Endothelial cell of umbilical vein (primary cell): ENCODE measurements at places on chromosomes 16 and 17.

DNA sequence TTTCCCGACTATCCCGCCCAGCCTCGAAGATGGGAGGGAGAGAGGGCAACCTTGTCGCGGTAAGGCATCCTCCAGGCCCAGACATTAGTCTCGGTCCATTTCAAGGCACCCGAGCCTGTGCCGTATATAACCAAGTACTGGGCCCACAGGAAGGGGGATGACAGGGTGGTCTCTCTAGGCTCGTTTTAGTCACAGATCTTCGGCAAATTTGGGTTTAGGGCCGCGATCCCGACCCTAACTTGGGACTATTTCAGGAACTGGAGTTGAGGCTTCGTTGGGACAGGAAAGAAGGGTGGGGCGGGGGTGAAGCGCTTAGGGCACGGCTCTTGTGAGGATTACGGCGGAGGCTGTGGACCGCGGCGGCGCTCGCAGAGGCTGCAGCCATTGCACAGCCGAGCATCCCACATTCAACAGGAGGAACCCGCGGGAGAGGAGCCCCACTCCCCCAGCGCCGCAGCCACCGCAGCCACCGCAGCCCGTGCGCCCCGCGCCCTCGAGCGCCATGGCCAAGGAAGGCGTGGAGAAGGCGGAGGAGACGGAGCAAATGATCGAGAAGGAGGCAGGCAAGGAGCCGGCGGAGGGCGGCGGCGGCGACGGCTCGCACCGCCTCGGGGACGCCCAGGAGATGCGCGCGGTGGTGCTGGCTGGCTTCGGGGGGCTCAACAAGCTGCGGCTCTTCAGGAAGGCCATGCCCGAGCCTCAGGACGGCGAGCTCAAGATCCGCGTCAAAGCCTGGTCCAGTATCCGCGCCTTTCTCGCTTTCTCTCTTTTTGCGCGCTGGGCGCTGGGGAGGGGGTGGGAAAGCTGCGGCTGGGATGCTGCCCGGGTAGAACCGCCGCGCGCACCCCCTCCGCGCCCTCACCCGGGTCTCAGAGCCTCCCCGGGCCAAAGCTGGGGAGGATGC lies at the start of gene VAT1L:
Gene VAT1L (plus strand): TSS at position 384 of the 904 bp plus-strand sequence. CDS start 119 bp downstream, at position 503.
- peak; percentile 54 for DNase-seq

- no peak for DNase-seq
Observed at GRCh38 chr17:33603789-33604188, 310.7 kb upstream of the ASIC2 start.

DNA sequence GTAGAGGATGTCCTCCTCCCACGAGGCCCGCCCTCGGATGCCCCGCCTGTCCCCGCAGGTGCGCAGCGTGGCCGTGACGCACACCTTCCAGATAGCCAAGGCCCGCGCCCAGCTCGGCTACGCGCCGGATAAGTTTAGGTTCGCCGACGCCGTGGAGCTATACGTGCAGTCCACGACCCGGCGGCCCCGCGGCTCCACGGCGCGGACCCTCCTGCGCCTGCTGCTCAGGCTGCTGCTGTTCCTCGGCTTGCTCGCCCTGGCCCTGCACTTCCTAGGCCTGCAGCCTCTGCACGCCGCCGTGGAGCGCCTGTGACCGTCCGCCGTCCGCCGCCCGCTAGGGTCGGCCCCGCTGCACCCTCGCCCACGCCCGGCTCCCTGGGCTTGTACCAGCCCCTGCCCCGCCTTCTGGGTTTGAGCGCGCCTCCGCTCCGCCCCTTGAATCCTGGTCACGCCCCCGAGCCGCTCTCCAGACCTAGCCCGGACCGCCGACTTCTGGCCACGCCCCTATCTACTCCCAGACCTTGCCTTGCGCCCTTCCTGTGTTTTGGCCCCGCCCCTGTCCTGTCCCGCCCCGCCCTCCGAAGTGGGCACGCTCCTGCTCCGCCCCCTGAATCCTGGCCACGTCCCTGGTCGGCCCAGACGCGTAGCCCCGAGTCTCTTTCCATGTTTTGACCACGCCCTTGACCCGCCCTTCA lies 15.8 kb upstream of the EEF2K start:
- peak; percentile 100 for DNase-seq

DNA sequence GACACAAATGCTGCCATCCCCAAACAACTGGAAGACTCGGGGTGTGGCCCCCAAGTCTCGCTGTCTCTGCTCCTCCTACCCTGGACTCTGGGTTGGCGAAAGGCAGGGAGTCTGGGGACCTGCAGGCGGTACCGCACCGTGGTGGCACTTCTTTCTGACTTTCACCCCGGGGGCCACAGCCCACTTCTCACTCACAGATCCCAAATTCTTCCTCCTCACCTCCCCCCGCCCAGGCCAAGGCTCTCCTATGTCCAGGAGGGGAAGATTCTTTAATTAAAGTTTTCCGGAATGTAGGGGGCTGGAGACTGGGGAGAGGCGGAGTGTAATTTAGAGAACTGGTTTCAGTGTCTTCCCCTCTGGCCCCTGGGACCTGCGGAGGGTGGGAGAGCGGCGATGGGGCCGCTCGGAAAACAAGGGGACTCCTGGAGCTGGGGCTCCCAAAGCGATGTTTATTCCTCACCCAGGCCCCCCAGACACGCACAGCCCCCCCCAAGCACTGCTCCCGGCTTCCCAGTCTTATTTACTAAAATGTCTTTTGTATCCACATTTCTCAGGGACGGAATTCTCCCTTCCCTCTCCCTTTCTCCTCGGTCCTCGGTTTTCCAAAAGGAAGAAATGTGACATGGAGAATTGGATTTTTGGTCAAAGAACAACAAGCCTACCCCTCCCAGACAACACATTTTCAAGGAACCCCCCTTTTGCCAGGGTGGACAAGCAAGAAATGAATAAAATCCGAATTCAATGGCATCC lies 1.2 kb downstream of the WNT3 start:
- no peak for DNase-seq

DNA sequence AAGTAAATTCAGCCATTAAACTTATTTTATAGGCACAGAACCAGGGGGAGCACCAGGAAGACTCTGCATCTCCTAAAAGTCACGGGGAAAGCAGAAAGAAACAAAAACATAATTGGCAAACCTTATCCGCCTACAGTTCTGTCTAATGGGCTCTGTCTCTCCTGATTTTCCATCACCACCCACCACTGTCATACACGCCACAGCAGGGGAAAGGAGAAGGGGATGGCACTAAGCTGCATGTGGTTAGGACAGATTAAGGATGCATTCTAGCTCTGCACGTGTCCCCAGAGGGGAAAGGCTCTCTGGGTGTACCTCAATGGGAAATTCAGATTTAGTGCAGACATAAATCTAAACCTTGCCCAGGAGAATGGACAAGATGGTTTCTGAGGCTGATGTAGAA lies 359.8 kb downstream of the TMEM114 start:
- DNase-seq, result no peak

DNA sequence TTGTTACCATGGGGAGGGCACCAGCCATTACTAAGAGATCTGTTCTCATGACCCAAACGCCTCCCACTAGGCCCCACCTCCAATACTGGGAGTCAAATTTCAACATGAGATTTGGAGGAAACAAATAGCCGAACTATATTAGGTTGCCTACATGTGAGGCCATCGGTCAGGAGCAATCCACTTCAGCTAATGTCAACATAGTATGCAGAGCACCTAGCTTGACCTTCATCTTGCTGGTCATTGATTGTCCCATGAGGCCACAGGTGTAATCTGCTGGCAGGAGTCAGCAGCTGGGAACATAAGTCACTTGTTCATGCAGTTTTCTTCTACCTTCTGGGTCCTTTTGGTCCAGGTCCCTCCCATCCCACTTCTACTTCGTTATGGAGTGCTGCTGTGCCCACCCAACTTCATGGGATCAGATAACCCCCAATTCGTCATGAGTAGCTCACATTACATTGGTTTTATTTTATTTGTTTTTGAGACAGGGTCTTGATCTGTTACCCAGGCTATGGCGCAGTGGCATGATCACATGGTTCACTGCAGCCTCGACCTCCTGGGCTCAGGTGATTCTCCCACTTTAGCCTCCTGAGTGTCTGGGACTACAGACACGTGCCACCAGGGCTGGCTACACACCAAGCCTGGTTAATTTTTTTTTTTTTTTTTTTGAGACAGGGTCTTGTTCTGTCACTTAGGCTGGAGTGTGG lies 5.9 kb upstream of the KPNA2 start:
- no peak for DNase-seq

- no peak for DNase-seq
Observed at GRCh38 chr16:88351491-88352101, 31.2 kb upstream of the ZNF469 start.

- peak; percentile 34 for DNase-seq
Observed at GRCh38 chr17:386141-386876, 33.7 kb upstream of the RPH3AL start.
